ENCODE measurements at places on chromosomes 11 and 22. TPM values are rescaled to one million over a fixed set of nuclear protein-coding genes. Genes with fewer than 3 reads are reported as not detected.

GRCh38 chr11:112506852-112507251 is 246.2 kb upstream of the PLET1 start:
- no peaks in the 10 kb centered on the region for H3K36me3 ChIP-seq
- no peaks in the 10 kb centered on the region for H3K27me3 ChIP-seq
- no peak overlapping the region for H3K27ac ChIP-seq
- H3K4me1 ChIP-seq, result no peaks in the 10 kb centered on the region
- no peak for DNase-seq

GRCh38 chr22:39598017-39598965 is 27.7 kb downstream of the CACNA1I start:
- H3K4me1 ChIP-seq, result peaks cover 14% of the 10 kb centered on the region
- H3K27ac ChIP-seq, result no peak overlapping the region
- no peak overlapping the region for H3K4me3 ChIP-seq

SYTL2 gene
- total RNA-seq, result 0.69 TPM

CCDC89 gene
- 0.37 TPM for total RNA-seq

- H3K27ac ChIP-seq, result no peak within 1 kb of the TSS
- H3K36me3 ChIP-seq, result no peaks in the 10 kb centered on the region
- H3K4me3 ChIP-seq, result no peak within 1 kb of the TSS
Measured at GRCh38 chr11:66420671-66421476, at the start of gene NPAS4. NPAS4 (plus strand) TSS chr11:66421035; CDS start chr11:66421180, 145 bp downstream.

GRCh38 chr22:28102151-28102812 is 183.2 kb upstream of the PITPNB start:
- H3K4me3 ChIP-seq, result no peak overlapping the region
- peaks cover 51% of the 10 kb centered on the region for H3K4me1 ChIP-seq
- no peaks in the 10 kb centered on the region for H3K36me3 ChIP-seq
- DNase-seq, result no peak
- no peaks in the 10 kb centered on the region for H3K27me3 ChIP-seq

DNA sequence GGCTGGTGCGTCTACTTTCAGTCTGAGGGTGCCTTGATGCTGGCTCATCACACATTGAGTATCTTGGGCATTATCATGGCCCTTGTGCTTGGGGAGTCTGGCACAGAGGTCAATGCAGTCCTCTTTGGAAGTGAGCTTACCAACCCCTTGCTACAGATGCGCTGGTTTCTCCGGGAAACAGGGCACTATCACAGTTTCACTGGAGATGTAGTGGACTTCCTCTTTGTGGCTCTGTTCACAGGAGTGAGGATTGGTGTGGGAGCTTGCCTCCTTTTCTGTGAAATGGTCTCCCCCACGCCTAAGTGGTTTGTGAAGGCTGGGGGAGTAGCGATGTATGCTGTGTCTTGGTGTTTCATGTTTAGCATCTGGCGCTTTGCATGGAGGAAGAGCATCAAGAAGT is 4.9 kb downstream of the TLCD5 start:
- H3K4me3 ChIP-seq, result no peak overlapping the region
- no peaks in the 10 kb centered on the region for H3K27me3 ChIP-seq
- no peak overlapping the region for H3K27ac ChIP-seq
- peaks cover 37% of the 10 kb centered on the region for H3K4me1 ChIP-seq
- no peaks in the 10 kb centered on the region for H3K36me3 ChIP-seq

DNA sequence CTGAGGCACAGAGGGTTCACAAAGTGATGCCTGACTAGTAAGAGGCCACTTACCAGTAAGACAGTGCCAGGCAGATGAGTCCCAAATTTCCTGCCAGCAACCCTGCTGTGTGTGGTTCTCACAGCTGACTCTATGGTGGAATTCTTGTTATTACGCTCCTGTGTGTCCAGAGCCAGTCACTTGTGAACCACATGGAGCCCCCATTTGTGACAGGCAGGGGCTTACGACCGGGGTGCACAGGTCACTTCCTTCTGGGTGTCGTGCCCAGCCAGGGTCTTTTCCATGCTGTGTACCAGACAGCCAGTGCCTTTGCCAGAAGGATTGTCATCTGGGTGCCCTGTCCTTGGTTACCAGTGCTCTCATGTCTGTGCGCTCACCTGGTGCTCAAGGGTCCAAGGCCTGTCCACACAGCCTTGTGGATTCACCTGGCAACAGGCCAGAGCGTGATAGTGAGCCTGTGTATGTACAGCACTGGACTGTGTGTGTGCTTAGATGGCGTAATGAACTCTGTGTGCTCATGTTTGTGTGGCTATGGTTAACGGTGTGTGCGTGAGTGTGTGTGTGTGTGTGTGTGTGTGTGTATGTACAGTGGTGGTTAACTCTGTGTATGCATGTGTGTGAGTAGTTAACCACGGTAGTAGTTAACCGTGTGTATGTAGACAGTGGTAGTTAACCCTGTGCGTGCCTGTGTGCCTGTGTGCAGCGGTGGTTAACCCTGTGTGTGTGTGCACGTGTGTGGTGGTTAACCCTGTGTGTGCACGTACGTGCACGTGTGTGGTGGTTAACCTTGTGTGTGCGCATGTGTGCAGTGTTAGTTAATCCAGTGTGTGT is 18.6 kb downstream of the GRAMD4 start:
- no peak overlapping the region for H3K27ac ChIP-seq
- H3K27me3 ChIP-seq, result no peaks in the 10 kb centered on the region
- no peaks in the 10 kb centered on the region for H3K36me3 ChIP-seq
- DNase-seq, result no peak

GRCh38 chr11:14783788-14784187 is 108.2 kb downstream of the CYP2R1 start:
- DNase-seq, result no peak
- no peaks in the 10 kb centered on the region for H3K27me3 ChIP-seq
- H3K4me1 ChIP-seq, result no peaks in the 10 kb centered on the region
- no peaks in the 10 kb centered on the region for H3K36me3 ChIP-seq

PRRG4 gene
- total RNA-seq, result 0.11 TPM

DNA sequence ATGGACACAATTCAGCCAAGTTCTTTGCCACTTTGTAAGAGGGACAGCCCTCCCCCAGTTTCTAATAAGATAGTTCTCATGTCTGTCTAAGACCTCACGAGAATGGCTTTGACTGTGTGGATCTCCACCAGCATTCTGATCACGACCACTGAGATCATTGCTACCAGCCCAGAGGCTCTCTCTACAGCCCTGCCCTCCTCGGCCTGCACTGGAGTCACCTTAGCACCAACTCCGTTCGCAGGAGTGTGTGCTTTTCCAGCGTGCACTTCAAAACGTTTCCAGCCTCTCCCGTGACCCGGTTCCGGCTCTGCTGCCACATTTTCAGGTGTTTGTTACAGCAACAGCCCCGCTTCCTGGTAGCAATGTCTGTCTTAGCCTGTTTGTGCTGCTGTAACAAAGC is 26.2 kb downstream of the TSPAN32 start:
- H3K4me1 ChIP-seq, result no peaks in the 10 kb centered on the region
- no peaks in the 10 kb centered on the region for H3K27me3 ChIP-seq
- H3K4me3 ChIP-seq, result no peak overlapping the region
- no peak for DNase-seq
- H3K36me3 ChIP-seq, result no peaks in the 10 kb centered on the region
- no peak overlapping the region for H3K27ac ChIP-seq

DNA sequence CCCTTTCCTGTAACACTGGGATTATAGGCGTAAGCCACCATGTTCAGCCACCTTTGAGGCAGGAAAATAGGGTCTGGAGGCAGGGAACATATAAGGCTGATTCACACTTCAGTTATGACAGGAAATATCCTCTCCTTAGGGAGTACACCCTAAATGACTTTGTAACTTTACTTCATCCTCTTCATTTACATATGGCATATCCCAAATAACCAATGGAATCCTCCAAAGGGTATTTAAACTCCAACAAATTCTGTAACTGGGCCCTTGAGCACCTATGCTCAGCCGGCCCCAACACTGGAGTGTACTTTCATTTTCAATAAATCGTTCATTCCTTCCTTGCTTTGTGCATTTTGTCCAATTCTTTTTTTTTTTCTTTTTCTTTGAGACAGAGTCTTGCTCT is 1.6 kb upstream of the KAT5 start:
- no peak overlapping the region for H3K27ac ChIP-seq
- DNase-seq, result no peak
- H3K27me3 ChIP-seq, result no peaks in the 10 kb centered on the region
- peaks cover 27% of the 10 kb centered on the region for H3K4me1 ChIP-seq

ELMOD1 gene
- 0.65 TPM for total RNA-seq

DNA sequence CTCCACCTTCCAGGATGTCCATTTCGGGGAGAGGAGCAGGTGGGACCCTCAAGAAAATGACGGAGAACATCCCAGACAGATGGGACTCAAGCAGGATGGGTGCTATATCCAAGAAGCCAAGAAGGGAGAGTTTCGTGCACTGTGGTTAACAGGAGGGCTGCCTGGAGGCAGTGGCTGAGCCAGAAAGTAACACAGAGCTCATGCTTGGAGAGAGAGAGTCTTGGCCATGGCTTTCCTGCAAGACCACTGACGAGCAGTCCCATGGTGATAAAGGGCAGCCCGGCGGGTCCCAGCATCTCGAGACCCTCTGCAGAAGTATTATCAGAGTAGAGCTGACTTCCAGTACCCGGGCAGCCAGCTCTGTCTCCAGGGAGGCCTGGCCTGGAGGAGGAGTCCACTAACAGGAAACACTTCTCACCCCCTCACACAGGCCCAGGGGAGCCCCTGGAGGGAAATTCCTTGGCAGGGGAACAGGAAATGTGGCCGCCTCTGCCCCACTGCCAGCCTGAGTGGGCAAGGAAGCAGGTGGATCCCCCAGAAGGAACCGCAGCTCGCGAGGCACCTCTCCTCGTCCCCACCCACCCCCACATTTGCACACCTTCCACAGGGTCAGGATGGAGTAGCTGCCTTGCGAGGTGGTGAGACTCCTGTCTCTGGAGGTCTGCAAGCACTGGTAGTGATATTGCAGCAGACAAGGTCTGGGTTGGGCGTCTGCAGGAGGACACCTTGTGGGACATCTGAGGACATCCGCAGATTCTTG is 32.2 kb downstream of the CYTH4 start:
- H3K4me1 ChIP-seq, result peaks cover 3% of the 10 kb centered on the region
- no peaks in the 10 kb centered on the region for H3K36me3 ChIP-seq
- no peak overlapping the region for H3K4me3 ChIP-seq
- H3K27me3 ChIP-seq, result no peaks in the 10 kb centered on the region
- peak; percentile 49 for DNase-seq

DNA sequence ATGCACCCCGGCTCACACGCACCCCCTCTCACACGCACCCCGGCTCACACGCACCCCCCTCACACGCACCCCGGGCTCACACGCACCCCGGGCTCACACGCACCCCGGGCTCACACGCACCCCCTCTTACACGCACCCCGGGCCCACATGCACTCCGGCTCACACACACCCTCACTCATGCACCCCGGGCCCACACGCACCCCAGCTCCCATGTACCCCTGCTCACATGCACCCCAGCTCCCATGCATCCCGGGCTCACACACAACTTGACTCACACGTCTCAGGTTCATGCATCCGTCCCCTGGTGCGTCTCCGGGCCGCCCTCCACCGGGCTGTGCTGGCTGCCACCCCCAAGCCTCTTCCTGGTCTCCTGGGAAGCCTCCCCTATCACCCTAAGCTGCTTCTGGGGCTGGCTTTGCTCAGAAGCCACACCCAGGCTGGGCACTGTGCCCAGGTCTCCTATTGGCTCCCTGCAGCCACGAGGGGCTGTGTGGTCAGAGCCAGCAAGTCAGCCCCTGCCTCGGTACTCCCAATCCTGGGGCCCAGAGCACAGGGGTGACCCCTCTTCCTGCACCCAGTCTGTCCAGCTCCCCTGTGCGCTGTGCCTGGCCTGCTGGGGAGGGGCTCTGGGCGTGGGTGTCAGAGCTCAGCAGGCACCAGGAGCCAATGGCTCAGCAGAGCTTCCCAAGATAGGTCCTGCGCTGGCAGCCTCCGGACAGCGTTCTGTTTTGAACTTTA is 16.9 kb downstream of the TSPAN4 start:
- H3K27ac ChIP-seq, result no peak overlapping the region
- no peak overlapping the region for H3K4me3 ChIP-seq
- DNase-seq, result peak; percentile 74

GRCh38 chr11:102111011-102111786 is 952 bp downstream of the YAP1 start:
- no peak overlapping the region for H3K4me3 ChIP-seq
- no peaks in the 10 kb centered on the region for H3K36me3 ChIP-seq
- H3K27me3 ChIP-seq, result no peaks in the 10 kb centered on the region
- DNase-seq, result no peak
- peaks cover 8% of the 10 kb centered on the region for H3K4me1 ChIP-seq

HORMAD2 gene
- total RNA-seq, result not detected

DNA sequence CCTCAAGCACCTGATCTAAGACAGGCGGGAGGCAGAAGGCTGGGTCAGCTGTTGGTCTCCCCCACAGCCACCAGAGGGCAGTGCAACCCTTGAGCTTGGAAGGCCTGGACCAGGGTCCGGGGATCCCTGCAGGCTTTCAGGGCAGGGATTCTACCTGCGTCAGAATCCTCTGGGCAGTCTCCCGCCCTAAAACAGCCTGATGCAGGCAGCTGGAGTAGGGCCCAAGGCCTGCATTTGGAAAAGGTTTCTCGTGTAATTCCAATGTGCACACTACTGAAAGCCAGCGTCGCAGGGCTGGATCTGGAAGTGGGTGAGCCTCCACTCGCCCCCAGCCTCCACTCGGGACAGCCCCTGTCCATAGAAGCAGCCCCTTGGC is 31.8 kb downstream of the BID start:
- H3K27ac ChIP-seq, result no peak overlapping the region
- no peak overlapping the region for H3K4me3 ChIP-seq
- peak; percentile 88 for DNase-seq
- H3K27me3 ChIP-seq, result no peaks in the 10 kb centered on the region
- no peaks in the 10 kb centered on the region for H3K4me1 ChIP-seq

GRCh38 chr11:105152560-105152959 is 13.0 kb upstream of the CARD18 start:
- H3K27me3 ChIP-seq, result no peaks in the 10 kb centered on the region
- no peak overlapping the region for H3K27ac ChIP-seq
- H3K4me3 ChIP-seq, result no peak overlapping the region
- H3K4me1 ChIP-seq, result no peaks in the 10 kb centered on the region

SLC6A5 gene
- not detected for total RNA-seq

- no peaks in the 10 kb centered on the region for H3K4me1 ChIP-seq
- no peak for DNase-seq
- no peak overlapping the region for H3K4me3 ChIP-seq
- H3K27ac ChIP-seq, result no peak overlapping the region
Measured at GRCh38 chr11:71204294-71204693, 48.1 kb downstream of the SHANK2 start.

DNA sequence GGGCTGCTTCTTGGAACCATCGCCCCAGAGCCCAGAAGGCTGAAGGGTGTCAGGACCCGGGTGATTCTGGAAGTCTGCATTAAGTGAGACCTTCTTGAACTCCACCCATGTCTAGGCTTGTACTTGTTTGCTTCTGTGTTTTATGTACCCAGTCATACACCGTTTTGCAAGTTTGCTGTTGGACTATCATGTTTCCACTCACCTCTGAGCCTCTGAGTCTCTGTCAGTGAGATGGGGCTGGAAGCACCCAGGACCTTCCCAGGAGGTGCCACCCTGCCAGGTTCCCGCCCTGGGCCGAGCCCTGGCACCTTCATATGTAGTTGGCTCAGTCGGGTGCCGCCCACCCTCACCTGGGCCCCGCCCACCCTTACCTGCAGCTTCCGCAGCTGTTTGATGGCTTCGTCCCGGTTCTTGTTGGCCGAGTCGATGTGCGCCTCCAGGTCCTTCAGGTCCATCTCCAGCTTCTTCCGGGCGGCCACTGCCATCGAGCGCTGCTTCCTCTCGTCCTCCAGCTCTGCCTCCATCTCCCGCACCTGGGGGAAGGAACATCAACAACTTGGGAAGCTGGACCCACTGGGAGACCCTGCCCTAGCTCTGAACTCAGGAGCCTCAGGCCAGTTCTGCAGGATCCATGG is 35.1 kb downstream of the APOL1 start:
- H3K4me3 ChIP-seq, result no peak overlapping the region
- H3K36me3 ChIP-seq, result peaks cover 19% of the 10 kb centered on the region
- H3K27me3 ChIP-seq, result no peaks in the 10 kb centered on the region
- H3K4me1 ChIP-seq, result no peaks in the 10 kb centered on the region
- DNase-seq, result no peak

SHANK2 gene
- total RNA-seq, result not detected

MS4A4A gene
- not detected for total RNA-seq

- H3K27ac ChIP-seq, result no peak overlapping the region
- H3K36me3 ChIP-seq, result no peaks in the 10 kb centered on the region
- DNase-seq, result peak; percentile 17
Measured at GRCh38 chr22:24289114-24289513, 18.5 kb downstream of the SPECC1L start.
